ENCODE measurements at places on chromosomes 5 and 9.

- DNase-seq = no peak
Measured at GRCh38 chr5:173547579-173547978, 68.9 kb downstream of the BOD1 start.

- no peak for DNase-seq
Measured at GRCh38 chr5:53031695-53032096, 42.5 kb downstream of the ITGA2 start.

- no peak for DNase-seq
Measured at GRCh38 chr5:72648480-72648879, 141.3 kb upstream of the ZNF366 start.

- no peak for DNase-seq
Measured at GRCh38 chr5:107541400-107541799, 129.3 kb downstream of the EFNA5 start.

DNA sequence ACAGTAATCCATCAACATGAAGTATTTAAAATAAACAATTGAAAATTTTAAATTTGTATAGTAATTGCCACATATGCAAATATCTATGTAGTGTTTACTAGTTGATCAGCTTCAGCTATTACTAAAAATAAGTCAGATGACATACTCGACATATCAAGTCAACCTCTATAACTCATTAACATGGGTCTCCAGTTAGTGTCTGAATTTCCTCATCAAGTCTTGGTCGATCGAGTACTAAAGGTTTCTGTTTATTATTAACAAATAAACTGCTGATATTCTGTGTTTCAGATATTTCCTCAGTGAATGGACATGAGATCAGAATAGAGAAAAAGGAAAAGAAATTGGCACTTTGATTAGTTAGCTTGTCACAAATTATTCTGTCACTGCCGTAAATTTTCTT, 266.5 kb upstream of the ITGA1 start:
- no peak for DNase-seq

DNA sequence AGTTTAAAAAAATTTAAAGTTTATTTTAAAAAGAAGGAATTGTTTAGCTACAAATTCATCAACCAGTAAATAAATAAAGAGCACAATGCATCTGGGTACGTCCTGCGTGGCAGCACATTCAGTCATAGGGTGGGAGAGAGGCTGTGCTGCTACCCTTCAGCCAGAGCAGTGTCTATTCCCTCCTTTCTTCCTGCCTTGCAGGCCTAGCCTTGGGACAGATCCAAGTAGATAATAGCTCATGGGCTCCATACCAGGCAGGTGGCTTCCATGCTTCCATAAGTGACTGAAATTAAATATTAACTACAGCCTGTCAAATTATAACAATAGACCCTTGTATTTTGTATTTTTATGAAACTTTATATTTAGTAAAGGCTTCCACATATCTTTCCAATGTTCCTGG, 408.3 kb upstream of the RGMB start:
- no peak for DNase-seq

DNA sequence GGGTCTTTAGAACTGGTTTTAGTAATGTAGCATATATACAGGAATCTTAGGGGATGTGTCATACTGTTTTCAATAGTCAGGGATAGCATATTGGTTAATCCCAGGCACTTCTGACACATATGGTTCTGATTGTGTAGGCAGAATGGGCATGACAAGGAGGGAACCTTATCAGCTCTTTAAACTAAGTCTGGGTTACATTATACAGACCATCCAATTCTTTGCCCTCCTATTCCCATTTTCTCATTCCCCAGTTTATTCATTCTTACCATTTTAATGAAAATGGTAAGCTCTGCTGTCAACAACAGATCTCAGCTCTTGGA, 85.1 kb downstream of the NDUFAF2 start:
- DNase-seq = no peak

GRCh38 chr5:131538177-131538593, 96.8 kb downstream of the RAPGEF6 start:
- DNase-seq = no peak

DNA sequence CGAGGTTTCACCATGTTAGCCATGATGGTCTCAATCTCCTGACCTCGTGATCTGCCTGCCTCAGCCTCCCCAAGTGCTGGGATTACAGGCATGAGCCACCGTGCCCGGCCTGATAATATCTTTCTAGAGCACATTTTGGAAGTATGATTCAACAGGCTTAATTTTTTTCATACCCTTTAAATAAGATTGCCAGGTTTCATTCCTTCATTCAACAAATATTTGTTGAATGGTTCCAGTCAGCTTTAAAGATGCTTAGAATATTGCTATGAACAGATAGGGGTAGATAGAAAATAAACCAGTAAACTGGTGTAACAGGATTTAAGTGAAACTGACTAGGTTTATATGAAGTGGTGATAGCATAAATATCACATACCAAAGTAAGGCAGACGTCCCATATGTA, 41.3 kb downstream of the DMXL1 start:
- no peak for DNase-seq

DNA sequence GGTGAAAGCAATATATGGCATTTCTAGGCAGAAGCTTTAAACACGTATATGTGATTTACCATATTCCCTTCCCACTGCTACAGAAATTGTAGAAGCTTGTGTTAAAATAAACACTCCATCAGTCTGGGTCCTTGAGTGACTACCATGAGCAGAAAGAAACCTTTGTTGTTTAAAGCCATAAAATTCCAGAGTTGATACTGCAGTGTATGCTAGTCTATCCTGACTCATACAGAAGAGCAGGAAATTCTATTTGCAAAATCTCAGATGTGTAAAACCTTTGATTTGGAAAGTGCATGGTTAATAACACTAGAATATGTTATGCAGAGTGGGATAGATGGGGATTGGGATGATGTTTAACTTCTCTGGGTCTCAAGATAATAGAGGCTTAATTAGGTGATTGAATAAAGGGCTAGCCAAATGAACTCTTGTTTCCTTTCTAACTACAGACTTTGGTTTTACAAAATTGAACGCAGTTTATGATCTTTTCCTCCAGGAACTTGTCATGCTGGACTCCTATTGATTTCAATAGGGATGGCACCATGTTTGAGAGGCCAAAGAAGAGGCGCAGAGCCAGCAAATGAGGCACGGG, 282.7 kb upstream of the VLDLR start:
- DNase-seq = no peak

DNA sequence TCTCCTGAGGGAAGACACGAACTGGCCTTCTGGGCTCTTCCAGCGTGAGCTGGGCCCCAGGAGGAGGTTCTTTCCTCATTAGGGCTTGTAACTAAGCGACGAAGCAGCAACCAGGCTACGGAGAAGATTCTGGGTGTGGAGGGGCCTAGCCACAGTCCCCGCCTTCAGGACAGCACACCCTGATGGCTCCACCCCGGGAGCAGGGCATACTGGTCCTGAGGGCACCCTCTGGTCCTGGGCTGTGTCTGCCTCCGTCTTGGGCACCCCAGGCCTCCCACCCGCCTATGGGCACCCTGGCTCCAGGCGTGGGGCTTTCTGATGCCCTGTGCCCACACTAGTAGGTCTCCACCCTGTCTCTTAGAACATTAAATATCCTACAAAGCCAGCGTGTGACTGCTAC, 136.4 kb downstream of the OLFM1 start:
- no peak for DNase-seq

- no peak for DNase-seq
Measured at GRCh38 chr5:61559146-61559545, 227.1 kb downstream of the ZSWIM6 start.

DNA sequence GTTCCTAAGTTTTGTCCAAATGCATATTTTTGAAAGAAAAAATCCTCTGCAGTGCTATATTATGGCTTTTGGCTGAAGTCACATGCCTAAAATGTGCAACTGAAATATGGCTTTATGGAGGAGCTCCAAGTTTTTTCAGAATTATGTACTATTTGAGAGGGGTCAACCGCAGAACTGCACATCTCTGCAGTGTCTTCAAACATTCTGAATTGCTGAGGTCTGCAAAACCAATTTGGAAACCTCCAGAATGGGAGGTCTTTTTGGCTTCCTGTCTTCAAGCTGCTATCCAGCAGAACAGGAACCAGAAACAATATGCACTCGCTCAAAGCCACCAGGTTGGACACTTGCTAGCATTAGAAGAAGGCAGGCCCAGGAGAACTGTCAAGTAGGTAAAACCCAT, 376.0 kb upstream of the PAPPA start:
- DNase-seq = no peak

- DNase-seq = no peak
Measured at GRCh38 chr5:113081091-113081839, 104.7 kb downstream of the DCP2 start.

DNA sequence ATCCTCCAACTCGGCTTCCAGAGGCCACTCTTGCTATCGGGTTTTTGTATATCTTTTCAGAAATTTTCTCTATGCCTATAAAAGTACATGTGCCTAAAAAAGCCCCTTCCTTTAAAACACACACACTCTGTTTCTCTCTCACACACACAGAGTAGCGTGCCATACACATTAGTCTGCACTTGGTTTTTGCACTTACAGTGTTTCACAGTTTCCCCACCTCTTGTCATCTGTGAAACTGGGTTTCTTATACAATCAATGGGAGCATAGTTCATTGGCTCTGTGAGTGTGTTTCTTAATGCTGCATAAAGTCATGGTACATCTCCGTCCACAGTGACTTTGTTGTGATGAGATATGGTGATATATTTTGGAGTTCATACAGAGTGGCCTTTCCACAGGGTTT, 664 bp upstream of the IGFBPL1 start:
- no peak for DNase-seq

DNA sequence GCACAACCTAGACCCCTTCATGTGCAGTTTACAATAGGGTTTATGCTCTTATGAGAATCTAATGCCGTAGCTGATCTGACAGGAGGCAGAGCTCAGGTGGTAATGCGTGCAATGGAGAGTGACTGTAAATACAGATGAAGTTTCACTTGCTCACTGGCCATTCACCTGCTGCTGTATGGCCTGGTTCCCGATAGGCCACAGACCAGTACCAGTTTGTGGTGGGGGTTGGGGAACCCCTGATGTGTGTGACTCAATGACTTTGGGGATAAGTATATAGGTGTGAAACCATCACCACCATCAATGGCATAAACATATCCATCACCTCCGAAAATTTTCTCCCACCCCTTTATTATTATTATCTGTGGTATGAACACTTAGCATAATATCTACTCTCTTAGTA, 42.1 kb downstream of the TLR4 start:
- DNase-seq = no peak

- DNase-seq = no peak
Measured at GRCh38 chr9:9523476-9524139, 1089.2 kb downstream of the PTPRD start.

DNA sequence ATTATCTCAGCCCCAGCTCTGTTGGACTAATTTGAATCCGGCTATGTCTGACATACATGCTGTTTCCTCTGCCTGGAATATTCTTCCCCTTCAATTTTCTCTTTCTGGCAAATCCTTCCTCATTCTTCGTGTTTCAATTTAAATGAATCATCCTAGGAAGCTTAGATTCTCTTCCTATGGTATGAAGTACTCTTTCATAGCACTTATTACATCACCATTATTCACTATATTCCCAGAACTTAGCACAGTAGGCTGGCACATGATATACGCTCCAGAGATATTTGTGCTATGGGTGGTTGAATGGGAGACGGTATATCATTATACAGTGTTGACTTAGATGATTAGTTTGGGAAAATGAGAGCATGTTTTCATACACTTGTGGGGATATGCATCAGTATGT, 91.0 kb upstream of the JAK2 start:
- DNase-seq = no peak

- DNase-seq = no peak
Measured at GRCh38 chr5:57302164-57302563, 128.3 kb downstream of the GPBP1 start.

DNA sequence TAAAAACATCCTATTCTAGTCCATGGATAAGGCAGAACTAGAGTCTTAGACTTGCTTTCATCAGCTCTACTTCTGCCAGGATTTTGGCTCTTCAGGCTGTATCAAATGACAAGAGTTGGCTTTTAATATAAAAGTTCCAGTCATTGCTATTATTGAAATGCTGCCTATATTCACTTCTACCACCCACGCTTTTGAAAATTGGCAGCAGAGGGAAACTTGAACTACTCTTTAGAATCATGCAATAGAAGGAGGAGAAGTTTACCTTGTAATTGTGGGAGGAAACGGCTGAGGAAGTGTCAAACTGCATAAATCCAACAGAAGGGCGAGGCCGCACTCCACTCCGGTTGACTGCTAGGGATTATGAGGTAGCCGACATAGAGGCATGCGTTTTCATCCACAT, 122.6 kb upstream of the BASP1 start:
- DNase-seq = no peak

- DNase-seq = no peak
Measured at GRCh38 chr9:35792024-35792813, 828 bp downstream of the NPR2 start.
